ENCODE measurements at places on chromosomes 5 and 9.
A peak's percentile ranks its signal among the peaks of the same experiment; 100 is the strongest.

GRCh38 chr9:36840898-36841536, 193.1 kb downstream of the PAX5 start:
- DNase-seq, result no peak

DNA sequence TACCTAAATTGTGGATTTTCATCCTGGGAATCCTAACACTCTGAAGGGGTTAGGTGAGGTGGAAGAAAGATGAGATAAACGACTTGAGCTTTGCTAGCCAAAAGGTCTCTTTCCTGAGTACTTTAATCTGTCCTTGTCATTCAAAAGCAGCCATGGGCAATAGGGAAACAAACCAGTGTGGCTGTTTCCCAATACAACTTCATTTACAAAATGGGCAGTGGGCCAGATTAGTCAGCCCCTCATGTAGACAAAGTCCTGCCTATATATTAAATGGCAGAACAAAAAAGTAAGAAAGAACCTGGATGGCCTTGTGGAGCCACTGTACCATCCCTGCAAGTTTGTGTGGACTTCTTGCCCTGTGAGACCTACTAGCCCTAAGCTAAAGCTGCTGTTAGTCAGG, 51.0 kb upstream of the NFIL3 start:
- DNase-seq, result no peak

GRCh38 chr9:84338792-84339191, 1.8 kb downstream of the SLC28A3 start:
- no peak for DNase-seq

DNA sequence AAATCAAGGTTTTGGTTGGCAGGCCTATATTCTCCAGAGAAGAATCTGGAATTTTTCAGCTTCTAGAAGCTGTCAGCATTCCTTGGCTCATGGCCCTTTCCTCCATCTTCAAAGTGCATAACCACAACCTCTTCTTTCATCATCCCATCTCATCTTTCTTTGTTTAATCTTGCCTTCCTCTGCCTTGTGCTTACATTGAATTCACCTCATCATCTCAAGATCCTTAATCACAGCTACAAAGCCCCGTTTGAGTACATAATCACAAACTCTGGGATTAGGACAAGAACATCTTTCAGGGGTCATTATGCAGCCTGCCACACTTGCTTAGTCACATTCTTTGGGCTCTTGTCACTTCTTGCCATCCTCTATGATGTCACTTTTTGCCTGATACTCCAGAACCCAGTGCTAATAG, 130.3 kb downstream of the FOXD1 start:
- DNase-seq, result no peak

DNA sequence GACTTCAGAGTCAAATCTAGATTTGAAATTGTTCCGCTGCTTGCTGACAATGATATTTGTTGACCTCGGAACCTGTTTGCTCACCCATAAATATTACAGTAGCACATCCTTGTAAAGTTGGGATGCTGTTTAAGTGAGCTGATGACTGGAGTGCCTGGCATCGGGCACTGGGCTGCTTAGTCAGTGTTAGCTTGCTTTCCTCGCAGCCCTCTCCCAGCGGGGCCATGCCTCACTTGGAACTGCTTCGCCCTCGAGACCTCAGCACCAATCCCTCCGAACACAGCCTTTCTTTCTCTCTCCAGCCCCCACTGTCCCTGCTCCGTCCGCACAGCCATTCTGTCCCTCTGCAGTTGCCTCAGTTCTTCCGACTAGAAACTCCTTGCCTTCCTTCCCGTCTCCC, 23.4 kb downstream of the RNF44 start:
- DNase-seq, result no peak

GRCh38 chr9:13915131-13915530, 398.8 kb downstream of the NFIB start:
- DNase-seq, result no peak

GRCh38 chr9:92349771-92350739, 24.3 kb downstream of the CENPP start:
- DNase-seq, result peak; percentile 3

DNA sequence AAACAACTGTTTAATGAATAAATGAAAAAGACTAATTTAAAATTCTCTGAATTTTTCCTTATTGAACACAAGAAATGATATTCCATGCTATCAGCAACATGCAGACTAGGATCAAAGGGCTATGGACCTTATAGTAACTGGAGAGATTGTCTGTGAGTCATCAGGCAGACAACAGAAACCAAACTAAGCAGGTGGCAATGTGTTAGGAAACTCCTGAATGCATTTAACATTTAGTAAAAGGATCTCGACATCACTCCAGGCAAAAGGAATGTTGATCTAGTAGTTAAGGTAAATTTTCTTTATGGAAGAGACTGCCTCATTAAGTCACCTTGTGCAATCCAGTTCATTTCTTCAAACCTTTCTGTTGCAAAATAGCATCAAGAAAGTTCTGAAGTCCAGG, 58.4 kb downstream of the ARL15 start:
- DNase-seq, result no peak
